ENCODE measurements at places on chromosomes 3 and 15.

GRCh38 chr3:26484140-26484539, 138.4 kb upstream of the LRRC3B start:
- no peak for DNase-seq

DNA sequence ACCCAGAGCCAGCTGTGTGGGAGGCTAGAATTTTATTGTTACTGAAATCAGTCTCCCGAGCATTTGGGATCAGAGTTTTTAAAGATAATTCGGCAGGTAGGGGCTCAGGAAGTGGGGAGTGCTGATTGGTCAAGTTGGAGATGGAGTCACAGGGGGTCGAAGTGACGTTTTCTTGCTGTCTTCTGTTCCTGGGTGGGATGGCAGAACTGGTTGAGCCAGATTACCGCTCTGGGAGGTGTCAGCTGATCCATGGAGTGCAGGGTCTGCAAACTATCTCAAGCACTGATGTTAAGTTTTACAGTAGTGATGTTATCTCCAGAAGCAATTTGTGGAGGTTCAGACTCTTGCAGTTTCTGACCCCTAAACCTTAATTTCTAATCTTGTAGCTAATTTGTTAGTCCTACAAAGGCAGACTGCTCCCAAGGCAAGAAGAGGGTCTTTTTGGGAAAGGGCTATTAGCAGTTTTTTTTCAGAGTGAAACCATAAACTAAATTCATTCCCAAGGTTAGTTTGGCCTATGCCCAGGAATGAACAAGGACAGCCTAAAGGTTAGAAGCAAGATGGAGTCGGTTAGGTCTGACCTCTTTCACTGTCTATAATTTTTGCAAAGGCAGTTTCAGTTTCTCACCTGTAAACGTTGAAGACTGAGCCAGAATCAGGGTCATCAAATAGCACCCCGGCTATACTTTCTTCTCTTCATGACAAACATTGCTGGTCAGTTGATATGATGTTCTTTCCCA, 28.2 kb downstream of the FLNB start:
- no peak for DNase-seq

DNA sequence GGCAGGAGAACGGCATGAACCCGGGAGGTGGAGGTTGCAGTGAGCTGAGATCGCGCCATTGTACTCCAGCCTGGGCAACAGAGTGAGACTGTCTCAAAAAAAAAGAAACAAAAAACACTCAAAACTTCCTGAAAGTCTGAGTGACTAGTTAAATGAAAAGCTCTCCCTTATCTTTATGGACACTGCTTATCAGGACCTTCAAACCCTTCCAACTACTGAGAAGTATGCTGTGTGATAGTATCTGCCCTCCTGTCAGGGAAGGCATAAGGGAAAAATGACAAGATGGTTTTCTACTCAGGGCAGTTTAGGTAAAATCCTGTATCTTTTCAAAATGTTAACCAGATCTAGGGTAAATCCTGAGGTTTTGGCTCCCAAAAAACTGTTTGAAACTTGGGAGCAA, 21.8 kb downstream of the EMC7 start:
- no peak for DNase-seq

- DNase-seq = peak; percentile 9
These were observed 143.9 kb downstream of the LSAMP start for GRCh38 chr3:116301422-116301821.

GRCh38 chr3:51388286-51389029, 2.6 kb upstream of the RBM15B start:
- no peak for DNase-seq

GRCh38 chr3:151169262-151169947, 33.6 kb downstream of the GPR171 start:
- DNase-seq = no peak
